ENCODE measurements at places on chromosomes 12 and 14.

DNA sequence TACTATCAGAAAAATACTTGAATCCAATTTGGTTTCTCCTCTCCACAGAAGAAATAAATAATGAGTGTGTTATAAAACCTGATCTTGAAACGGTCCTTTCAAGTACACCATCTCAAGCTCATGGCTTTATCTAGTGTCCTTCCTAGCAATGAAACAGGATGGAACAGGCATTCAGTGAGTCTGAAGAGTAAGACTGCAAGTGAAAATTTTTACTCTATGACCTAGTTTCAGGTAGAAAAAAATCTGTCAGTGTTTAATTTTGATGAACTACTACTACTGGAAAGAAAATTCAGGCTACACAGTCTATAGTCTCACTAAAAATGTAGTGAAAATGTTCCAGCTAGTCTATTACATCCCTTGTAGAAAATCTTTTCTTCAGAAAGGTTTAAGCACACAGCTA lies 7.7 kb downstream of the CBX5 start:
- DNase-seq: no peak

- no peak for DNase-seq
Measured at GRCh38 chr12:27260746-27261145, 16.7 kb downstream of the STK38L start.

DNA sequence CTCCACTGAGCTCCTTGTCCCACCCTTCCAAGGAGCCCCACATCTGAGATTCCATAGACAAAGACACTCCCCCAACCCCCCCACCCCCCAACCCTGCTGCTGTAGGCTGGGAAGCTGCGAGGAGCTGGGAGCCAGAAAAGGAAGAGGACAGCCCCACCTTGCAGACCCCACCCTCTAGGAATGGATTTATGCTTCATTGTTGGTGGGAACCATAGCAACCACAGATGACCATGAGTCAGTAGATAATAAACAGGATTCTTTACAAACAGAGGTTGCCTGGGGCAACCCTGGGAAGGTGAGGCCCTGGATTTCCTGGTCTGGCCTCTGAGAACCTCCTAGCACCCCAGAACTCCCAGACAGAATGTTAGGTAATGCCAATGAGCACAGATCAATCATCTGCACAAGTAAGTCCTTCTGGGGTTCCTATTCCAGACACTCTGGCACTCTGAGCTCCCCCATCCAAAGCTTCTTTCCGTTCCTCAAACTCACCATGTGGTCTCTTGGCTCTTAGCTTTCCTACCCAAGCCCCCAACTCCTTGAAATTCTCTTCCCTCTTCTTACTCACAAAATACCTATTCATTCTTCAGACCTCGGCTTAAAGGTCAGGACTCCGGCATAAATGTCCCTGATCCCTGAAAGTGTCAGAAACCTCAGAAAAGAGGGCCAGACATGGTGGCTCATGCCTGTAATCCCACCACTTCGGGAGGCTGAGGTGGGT lies 15.2 kb upstream of the PLEKHG6 start:
- DNase-seq: no peak

DNA sequence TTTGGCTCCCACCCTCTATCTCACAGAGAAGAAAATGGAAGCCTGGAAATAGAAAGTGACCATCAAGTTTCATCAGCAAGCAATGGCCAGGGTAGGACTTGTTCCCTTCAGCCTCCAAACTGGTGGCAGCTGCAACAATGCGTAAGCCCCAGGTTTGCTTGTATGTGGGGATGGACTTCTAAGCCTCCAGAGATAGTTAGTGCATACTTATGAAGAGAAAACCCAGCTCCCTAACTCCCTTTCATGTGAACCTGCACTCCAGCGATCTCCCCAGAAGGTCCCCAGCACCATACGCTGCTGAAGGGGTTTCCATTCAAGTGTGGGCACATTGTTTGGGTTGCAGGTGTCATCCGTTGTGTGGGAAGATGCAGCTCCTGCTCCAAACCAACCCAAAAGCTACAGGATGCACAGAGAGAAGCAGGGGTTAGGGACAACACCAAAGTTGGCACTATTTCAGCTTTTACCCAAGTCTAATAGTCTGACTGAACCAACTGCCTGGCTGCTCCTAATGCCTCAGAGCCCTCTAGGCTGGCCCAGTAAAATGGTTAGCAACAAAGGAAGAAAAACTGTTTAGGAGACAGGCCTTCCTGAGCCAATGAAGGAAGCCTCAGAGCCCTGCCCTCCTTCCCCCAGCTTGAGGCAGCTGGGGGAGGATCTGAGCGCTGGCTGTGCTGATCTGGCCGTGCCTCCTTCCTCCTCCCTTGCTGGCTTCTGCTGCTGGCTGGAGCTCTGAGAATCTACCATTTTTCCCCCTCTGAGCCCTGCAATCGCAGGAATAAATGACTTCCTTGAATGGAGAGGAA lies 12.3 kb downstream of the ZFP36L1 start:
- DNase-seq: no peak

GRCh38 chr14:75156901-75157300 lies 19.5 kb downstream of the TMED10 start:
- DNase-seq: no peak

DNA sequence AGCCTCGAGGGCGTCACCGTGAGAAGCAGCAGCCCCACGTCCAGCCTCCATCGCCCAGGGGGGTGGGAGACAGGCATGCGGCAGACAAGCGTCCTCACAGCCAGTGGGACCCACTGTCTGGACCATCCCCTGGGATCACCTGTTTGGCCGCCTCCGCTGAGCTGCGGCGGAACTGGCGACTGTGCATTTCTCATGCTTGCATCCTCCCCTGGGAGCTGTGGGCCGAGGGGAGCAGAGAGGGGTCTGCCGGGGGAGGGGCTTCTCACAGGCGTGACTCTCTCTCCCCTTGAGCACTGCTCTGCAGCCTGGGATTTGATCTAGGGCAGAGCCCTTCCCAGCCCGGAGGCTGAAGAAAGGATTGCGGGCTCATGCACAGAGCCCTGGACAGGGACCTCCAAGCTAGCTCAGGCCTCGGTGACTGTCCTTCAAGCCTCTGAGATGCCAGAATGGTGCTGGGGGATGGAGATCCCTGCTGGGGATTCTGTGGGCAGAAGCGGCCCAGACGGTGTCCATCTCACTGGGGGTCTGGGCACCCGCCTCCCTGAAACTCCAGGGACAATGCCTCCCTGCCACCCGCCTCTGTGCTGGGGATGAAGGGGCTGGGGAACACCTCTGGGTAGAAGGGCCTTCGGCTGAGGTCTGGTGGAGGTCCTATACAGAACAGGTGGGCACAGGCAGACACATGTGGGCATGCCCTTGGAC lies 61.1 kb downstream of the PRIMA1 start:
- DNase-seq: no peak

DNA sequence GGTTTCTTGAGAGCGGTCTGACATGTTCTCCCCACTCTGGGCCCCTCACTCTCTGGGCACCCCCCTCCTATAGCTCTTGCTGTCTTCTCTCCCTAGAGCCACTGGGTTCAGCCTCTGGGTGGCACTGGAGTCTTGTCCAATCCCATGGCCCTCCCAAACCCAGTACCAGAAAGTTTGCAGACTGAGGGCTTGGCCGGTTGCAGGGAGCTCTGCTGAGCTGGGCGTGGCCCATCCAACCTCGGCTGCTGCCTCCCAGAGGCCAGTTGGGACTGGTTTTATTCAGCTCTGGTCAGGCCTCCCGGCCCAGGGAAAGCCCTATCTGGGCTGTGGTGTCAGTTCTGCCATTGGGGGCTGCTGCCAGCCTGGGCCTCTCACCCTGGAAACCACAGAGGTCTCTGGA lies 37.9 kb downstream of the ISCA2 start:
- no peak for DNase-seq

GRCh38 chr14:87955501-87955900 lies 37.5 kb downstream of the GALC start:
- no peak for DNase-seq

DNA sequence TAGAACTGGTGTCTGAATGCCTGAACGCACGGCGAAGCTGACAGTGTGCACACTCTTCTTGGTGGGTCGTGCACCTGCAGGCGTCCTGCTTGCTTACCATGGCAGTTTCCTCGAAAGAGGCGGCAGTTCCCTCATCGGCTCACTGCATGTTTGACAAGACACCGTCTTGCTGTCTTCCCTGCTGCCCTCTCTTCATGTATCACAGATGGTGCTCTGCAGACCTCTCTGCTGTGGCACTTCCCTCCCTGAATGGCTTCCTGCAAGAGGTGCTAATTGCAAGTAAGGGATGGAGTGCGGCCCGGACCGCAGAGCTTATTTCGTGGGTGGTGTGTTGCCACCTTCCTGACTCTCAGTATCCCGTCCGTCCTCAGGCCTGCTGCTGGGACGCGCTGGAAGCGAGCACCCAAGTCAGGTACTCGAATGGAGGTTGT lies 156.7 kb upstream of the RTL1 start:
- no peak for DNase-seq

DNA sequence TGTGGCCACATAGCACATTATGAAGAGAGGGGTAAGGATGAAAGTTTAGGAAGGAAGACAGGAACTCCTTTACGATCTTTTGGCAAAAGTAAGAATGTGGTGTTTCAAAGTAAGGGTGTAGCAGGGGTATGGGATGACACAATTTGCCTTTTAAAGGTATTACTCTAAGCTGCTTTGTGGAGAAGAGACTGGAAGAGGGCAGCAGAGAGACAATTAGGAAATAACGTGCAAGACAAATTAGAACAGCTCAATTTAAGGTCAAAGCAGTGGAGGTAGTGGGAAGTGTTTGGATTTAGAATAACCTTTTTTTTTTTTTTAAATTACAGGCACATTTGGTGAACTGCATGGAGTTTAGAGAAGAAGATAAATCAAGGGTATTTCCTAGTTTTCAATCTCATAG lies 342.6 kb downstream of the NOVA1 start:
- DNase-seq: no peak

Data from activated CD4-positive, alpha-beta T cell treated with anti-CD3 and anti-CD28 coated beads, Interleukin-2, amount 50 U/mL, for 4 hours (primary cell).